HL-60 (cell line): ENCODE measurements at places on chromosomes 12 and 14.

DNA sequence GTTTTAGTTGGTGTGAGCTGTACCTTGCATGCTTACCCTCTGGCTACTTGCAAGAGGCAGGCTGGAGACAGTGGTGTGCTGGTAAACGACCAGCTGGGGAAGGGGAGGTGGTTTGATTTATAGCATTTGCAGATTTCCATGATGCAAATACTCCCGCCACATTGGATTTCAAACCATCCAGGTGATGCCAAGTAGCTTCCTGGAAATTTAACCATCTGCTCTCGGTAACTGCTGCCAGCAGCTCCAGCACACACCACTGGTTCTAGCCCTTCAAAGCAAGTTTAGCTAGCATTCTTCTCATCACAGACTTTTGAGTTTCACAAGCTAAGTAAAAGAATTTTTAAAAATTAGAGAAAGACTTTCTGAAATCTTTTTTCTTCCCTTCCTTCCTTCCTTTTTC is 104.5 kb upstream of the AMIGO2 start:
- no peak for DNase-seq

DNA sequence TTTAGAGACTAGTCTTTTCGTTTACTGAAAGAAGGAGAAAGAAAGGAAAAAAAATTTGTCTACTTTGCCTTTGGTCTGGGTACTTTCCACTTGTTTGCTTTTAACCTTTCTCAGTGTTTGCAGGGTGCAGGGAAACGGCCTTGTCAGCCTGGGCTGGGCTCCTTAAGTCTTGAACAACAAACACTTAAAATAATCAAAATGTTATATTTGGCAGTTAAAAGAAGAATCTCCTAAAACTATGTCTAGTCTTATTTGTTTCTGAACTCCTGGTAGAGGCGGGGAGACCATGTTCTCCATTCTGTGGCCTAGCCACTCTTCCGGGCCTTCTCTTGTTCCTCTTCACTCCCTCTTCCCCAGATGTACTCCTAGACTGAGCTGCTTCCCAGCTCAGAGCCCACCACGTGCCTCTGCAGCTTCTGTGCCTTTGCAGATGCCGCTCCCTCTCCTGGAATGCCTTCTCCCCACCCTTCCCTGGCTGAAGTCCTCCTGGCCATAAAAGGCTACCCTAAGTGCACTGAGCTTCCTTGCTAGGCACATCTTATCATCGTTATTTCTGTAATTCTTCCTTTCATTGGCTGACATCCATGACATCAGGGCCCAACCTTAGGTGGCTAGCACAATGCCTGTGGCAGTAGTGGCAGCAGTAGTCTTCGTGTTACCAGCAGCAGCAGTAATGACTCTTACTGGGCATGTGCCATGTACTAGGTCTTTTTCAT is 432.9 kb downstream of the ZFP36L1 start:
- no peak for DNase-seq

DNA sequence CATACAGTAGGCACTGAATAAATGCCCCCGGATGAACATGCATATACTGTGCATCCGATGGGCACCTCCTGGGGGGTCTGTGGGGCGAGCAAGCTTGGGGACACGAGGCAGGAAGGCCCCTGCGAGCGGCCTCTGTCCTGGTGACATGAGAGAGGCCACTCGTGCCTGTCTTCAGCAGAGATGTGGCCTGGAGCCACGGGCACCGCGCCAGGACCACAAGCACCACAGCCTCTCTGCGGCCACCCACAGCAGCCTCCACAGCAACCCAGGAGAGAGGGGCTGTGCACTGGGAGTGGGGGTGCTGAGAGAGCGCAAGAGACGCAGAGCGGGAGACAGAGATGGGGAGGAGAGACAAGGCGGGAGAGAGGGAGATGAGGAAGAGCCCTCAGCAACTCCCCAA is 118.5 kb downstream of the RFLNA start:
- no peak for DNase-seq

DNA sequence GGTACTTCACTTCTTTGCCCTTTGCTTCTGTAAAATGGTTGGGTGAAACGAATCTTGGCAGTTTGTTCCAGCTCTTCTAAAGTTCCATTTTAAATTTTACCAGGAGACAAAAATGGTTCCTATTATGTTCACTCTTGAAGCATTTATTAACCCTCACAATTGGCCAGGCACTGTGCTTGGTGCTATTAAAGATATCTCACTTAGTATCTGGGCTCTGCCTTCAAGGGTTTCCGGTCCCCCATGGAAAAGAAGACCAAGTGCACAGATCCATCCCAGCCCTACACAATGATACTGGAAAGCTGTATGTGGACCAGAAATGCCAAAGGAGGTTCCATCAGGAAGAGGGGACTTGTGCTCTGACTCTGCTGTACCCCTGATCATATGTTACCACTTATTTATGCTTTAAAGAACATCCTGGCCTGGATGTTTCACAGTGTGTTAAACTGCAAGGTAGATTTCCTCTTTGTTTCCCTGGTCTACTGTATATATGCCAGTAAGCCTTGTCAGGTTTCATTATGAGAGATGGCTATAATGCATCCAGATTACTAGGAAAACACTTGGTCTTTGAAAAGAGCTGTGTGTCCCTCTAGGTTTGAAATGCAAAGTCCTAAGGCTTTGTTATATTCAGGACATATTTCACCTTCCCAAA is 154.8 kb downstream of the PRKCH start:
- DNase-seq = no peak

GRCh38 chr14:103517721-103518421 is 4.8 kb downstream of the CKB start:
- DNase-seq = no peak

- DNase-seq = no peak
Observed at GRCh38 chr14:29111554-29111953, 345.0 kb downstream of the FOXG1 start.

DNA sequence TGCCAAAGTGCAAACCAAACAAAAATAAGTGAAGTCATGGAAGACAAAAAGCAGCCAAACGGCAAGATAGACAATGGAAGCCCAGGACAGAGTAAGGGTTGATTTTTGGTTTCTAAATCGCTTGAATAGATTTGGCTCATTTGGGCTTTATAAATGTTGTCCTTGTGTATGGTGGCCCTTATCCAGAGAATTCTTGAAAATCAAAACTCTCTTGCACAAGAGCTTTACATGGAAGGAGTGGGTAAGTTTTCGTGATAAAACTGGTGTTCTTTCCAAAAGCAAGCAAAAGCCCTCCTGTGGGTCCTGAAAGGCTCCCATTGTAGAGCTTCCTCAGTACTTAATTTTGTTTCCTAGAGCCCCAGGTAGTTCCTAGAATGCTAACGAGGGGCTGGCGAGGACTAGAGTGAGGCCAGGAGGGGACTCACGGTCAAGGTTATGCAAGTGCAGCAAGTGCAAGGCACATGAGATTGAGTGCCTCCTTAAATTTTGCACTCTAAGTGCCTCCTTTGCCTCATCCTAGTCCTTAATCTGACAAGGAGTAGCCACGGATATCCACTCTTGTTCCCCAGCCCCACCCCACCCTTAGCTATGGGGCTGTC is 4.1 kb downstream of the SIX6 start:
- DNase-seq = no peak
